IMR-90 (cell line): ENCODE measurements at places on chromosomes 1 and 21.

DNA sequence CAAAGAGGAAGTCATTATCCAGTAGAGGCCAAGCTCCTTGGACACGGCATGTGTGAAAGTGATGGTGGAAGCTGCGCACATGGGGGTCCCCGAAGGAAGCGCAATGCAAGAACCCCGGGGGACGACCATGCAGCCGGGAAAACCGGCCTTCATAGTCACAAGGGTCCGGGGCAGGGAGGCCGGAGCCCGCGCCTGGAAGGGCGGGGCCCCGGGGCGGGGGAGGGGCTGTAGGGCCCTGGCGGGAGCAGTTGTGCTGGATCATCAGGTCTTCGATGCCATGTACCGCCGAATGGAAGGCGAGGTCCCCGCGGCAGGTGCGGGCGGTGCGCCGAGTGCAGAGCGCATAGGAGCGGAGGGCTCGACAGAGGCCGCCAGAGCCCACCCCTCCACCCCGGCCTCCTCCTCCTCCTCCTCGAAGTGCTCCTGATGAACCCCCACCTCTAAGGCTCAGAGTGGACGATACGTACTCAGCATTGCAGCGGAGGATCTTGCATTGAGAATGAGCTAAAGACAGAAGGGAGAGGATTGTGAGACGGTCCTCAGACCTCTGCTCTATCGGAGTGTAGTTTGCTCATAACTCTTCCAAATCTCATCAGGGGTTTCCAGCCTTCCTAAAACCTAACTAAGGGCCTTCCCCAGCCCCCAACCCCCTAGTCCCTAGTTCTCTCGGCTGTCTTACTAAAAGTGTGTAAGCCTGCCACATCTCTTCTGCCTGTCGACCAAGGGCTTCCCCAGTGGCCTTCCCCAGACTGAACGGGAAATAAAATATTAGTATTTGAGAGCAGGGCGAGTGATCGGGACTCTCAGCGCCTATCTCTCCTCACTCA lies 2.1 kb downstream of the HJV start:
- no peak for DNase-seq
- no peak overlapping the region for H3K4me3 ChIP-seq
- H3K27me3 ChIP-seq: peaks cover 52% of the 10 kb centered on the region
- H3K27ac ChIP-seq: no peak overlapping the region
- no peaks in the 10 kb centered on the region for H3K4me1 ChIP-seq
- H3K36me3 ChIP-seq: no peaks in the 10 kb centered on the region

- H3K27me3 ChIP-seq: no peaks in the 10 kb centered on the region
- H3K4me1 ChIP-seq: no peaks in the 10 kb centered on the region
- no peak overlapping the region for H3K4me3 ChIP-seq
- H3K27ac ChIP-seq: no peak overlapping the region
These were observed 78.6 kb downstream of the IVNS1ABP start for GRCh38 chr1:185238447-185238846.

DNA sequence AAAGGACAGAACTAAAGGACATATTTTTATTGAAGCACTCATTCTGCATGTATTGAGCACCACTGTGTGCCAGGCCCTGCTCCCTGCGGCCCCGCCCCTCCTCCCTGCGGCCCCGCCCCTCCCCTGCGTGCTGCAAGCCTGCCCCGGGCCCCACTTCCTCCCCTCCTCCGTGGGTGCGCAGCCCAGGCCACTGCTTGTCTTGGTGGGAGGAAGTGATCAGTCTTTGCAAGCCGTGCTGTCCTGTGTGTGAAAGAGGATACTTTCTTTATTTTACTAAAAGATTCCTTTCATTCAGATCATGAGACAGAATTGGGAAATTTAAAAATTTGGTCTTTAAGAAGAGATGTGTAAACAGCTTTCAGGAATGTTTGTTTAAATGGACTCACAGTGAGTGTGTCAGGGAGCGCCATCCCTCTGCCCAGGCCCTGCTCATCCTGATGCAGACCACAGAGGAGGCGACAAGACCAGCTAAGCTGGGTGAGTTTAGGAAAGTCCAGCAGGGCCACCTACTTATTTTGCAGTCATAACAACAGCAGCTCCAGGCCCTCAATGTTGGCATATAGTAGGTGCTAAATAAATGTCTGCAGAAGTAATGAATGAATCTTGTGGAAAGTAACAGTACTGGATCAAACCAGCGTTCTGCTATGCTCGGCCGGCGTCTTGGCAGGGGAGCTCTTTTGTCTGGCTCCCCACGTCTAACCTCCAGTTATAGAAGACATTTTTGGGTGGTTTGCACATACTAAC lies 88.3 kb upstream of the SELENON start:
- H3K4me3 ChIP-seq: no peak overlapping the region
- peak overlapping the region; percentile 100 for H3K27ac ChIP-seq
- H3K27me3 ChIP-seq: no peaks in the 10 kb centered on the region
- DNase-seq: peak; percentile 92
- no peaks in the 10 kb centered on the region for H3K36me3 ChIP-seq

GRCh38 chr1:91732291-91733107 lies 153.5 kb downstream of the TGFBR3 start:
- H3K27me3 ChIP-seq: no peaks in the 10 kb centered on the region
- H3K27ac ChIP-seq: no peak overlapping the region
- no peak overlapping the region for H3K4me3 ChIP-seq
- H3K36me3 ChIP-seq: peaks cover 13% of the 10 kb centered on the region

- peaks cover 6% of the 10 kb centered on the region for H3K4me1 ChIP-seq
- no peak overlapping the region for H3K4me3 ChIP-seq
- no peak for DNase-seq
- H3K27me3 ChIP-seq: peaks cover 9% of the 10 kb centered on the region
These were observed 1.8 kb downstream of the LAPTM5 start for GRCh38 chr1:30755746-30756145.

- no peak overlapping the region for H3K27ac ChIP-seq
- no peaks in the 10 kb centered on the region for H3K4me1 ChIP-seq
- no peaks in the 10 kb centered on the region for H3K27me3 ChIP-seq
- no peak for DNase-seq
- no peak overlapping the region for H3K4me3 ChIP-seq
These were observed 57.2 kb downstream of the SLC9C2 start for GRCh38 chr1:173545688-173546087.

DNA sequence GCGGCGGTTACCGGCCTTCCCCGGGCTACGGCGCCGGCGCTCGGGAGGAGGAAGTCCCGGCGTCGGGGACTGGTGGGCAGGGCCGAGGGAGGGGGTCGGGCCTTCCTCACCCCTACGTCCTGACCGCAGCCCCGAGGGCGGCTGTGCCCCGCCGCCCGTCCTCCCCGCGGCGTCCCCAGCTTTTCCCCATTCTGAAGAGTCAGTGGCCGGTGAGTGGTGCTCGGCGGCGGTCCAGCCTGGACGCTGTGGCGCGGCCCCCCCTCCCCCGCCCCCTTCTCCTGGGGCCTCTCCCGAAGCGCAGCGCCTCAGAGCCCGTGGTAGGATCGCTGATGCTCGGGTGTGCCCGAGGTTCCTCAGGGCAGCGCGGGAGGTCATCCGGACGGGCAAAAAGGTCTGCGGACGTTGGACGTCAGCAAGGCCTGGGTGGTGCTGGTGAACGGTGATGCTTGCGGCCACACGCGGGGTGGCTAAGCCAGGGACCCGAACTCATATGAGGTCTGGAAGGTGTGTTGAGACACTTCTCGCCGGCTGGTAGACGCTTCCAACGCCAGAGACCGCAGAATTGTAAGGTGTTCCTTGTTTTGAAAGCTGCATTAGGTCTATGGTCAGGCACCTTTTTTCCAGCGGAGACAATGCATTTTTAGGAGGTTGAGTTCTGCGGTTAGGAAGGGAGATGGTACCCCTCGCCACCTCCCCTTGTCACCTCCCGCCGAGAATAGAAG lies 725 bp downstream of the SLC25A33 start:
- H3K4me3 ChIP-seq: peak overlapping the region; percentile 80
- H3K27ac ChIP-seq: peak overlapping the region; percentile 55
- 0 out of 2 replicates have a peak, but pooled peaks cover 2% of the 10 kb centered on the region for H3K4me1 ChIP-seq
- H3K27me3 ChIP-seq: no peaks in the 10 kb centered on the region

DNA sequence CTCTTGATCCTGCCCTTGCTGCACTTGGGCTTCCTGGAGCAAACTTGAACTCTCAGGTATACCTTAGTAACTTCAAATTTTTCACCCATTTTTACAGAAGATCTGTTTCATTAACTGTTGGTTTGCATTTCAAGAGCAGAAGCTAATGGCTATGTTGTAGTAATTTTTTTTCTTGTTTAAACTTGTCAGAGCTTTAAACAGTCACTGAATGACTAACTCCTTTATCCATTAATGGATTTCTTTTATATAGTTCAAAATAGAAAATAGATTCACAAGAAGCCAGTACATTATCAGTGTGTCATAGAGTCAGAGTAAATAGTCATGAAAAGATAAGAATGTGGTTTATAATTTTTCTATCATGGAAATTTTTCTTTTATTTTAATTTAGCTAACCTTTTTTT lies 13.6 kb downstream of the SRSF11 start:
- peaks cover 46% of the 10 kb centered on the region for H3K36me3 ChIP-seq
- H3K27ac ChIP-seq: no peak overlapping the region
- H3K4me1 ChIP-seq: no peaks in the 10 kb centered on the region
- no peaks in the 10 kb centered on the region for H3K27me3 ChIP-seq
- no peak for DNase-seq

DNA sequence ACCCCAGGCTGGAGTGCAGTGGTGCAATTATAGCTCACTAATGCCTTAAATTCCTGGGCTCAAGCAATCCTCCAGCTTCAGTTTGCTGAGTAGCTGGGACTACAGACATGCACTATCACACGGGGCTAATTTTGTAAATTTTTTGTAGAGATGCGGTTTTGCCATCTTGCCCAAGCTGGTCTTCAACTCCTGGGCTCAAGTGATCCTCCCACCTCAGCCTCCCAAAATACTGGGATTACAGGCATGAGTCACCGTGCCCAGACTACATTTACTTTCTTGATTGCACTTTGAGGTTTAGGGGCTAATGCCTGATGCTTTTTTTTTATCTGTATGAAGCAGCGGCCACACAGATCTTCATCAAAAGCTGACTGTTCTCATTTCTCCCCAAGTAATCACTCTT lies 124.6 kb downstream of the KIF26B start:
- H3K27me3 ChIP-seq: no peaks in the 10 kb centered on the region

GRCh38 chr1:18794561-18794960 lies 64.9 kb downstream of the TAS1R2 start:
- no peaks in the 10 kb centered on the region for H3K36me3 ChIP-seq
- no peak overlapping the region for H3K4me3 ChIP-seq
- no peaks in the 10 kb centered on the region for H3K4me1 ChIP-seq

GRCh38 chr1:10575616-10576015 lies 100.9 kb downstream of the PEX14 start:
- DNase-seq: peak; percentile 79
- H3K4me1 ChIP-seq: peaks cover 4% of the 10 kb centered on the region
- no peak overlapping the region for H3K27ac ChIP-seq
- no peaks in the 10 kb centered on the region for H3K27me3 ChIP-seq
- peaks cover 3% of the 10 kb centered on the region; the same call in 1 of the 2 replicates for H3K36me3 ChIP-seq
- no peak overlapping the region for H3K4me3 ChIP-seq
